ENCODE measurements at places on chromosomes 11 and 22.

- DNase-seq = peak; percentile 94
These were observed at the start of gene ZNF215 for GRCh38 chr11:6926208-6927029. TSS of gene ZNF215 (plus strand) at chr11:6926426. CDS start at chr11:6932273, 5,847 bp downstream.

DNA sequence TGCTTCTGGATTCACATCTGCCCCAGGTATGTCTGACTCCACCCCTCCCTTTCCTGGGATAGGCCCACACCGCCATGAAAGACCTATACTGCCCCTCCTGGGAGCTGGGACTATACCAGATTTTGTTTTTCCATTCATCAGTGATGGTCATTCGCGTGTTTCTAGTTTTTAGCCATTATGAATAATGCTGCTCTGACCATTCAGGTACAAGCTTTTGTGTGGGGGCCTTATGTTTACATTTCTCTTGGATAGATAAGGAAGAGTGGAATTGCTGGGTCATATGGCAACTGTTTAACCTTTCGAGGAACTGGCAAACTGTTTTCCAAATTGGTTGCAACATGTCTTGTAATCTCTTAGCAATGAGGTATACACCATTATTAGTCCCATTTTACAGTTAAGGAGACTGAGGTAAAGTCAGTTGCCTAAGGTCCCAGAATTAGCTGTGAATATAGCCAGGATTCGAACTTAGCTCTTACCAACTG is 1.2 kb upstream of the TBC1D10A start:
- peak; percentile 15 for DNase-seq

GRCh38 chr11:6357222-6357621 is 33.1 kb upstream of the SMPD1 start:
- no peak for DNase-seq

- DNase-seq = no peak
These were observed 47.5 kb upstream of the PRDM11 start for GRCh38 chr11:45098929-45099328.

DNA sequence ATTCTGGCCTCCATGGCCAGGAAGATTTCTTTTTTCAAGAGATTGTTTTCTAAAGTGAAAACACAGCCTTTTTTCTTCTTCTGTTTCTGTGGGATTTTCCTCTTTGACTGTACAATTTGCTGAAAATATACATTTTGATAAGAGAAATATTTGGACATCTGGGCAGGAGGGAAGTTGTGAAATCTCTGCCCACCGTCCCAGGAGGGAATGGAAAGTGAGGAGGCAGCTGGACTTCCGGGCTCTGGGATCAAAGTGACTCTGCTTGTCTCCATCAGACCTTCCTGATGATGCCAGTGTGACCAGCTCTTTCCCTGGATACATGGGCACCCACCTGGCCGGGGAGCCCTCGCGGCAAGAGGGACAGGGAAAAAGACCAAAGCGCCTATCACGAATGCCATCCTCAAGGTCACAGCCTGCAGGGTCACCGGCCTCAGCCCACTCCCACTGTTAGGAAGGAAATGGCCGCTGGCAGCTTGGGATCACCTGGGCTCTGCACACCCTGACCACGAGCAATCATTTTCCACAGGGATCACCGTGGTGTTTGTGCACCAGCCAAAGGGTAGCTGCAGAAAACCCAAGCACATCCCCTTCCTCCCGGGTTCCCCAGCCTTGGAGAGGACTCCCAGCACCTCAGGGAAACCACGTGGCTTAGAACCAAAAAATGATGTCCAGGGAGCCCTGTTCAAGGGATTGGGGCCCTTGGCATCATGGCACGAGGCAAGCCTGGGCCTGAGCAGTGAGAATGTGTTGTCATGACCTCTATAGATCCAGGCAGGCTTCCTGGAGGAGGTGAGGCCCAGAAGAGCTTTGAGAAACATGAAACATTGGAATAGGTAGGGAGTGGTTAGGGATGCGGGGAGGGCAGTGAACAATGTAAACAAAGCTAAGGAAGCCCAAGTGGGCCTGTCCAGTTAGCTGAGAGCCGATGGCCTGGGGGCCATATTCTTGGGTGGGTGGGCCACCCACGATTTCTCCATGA is 29.1 kb upstream of the CCND1 start:
- DNase-seq = no peak

DNA sequence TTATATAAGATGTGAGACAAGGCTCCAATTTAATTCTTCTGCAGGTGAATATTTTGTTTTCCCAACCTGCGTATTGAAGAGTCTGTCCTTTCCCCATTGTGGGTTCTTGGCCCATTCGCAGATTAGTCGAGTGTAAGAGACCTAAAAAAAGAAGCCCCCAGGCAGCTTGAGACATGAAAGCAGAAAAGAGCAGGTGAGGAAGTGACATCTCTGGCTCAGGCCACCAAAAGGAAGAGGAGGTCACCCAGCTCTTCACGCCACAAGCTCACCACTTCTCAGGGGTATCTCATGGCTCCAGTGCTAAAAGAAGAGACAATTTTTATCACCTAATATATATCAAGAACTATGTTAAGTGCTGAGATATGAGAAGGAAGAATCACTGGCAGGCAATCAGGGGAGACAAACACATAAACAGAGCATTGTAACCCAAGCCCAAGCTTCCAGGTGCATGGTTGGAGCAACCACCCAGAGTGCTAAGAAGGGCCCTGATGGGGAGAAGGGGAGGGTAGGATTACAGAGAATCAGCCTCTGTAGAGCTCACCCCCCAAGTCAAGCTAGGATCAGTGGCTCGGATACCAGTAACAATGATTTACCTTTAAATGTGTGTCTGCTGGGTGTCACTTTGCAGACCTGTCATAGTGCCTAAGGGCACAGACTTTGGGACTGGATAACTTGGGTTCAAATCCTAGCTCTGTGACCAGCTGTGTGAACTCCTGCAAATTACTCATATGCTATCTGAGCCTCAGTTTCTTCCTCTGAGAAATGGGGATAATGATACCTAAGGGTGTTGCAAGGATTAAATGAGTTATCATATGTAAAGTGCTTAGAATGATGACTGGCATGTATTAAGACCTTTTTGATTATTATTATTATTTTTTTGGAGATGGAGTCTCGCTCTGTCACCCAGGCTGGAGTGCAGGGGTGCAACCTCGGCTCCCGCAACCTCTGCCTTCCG is 39.2 kb downstream of the MCHR1 start:
- no peak for DNase-seq

DNA sequence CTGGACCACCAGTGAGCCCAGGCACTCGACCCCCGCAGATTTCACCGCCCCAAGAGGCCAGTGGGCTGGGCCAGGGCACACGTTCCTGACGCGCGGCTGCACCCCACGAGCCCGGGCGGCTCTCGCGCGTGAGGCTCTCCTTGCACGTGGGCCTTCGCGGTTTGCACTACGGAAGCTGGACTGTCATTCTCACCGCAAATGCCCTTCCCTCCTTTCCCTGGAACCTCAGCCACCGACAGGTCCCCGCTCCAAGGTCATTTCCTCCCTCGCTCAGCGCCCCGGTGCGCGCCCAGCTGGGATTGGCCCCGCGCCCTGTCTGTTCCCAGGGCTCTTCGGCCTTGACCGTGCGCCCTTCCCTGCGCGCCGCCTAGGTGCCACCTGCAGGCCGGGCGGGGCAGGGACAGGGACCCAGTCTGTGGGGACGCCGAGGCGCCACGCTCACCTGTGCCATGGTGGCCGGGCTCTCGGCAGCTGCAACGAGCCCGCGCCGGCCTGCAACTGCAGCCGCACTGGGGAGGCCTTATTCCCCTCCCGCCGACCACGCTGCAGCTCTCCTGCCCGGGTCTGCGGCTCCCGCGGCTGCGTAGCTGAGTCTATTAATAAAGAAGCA is 2.1 kb upstream of the CPT1A start:
- peak; percentile 70 for DNase-seq

- no peak for DNase-seq
These were observed 60.9 kb downstream of the ENTHD1 start for GRCh38 chr22:39832627-39833074.

- DNase-seq = peak; percentile 75
These were observed 9.9 kb upstream of the IGLL5 start for GRCh38 chr22:22877523-22878210.

- no peak for DNase-seq
These were observed 16.5 kb downstream of the MCAM start for GRCh38 chr11:119300198-119300964.

GRCh38 chr11:103929170-103929903 is 107.1 kb upstream of the DDI1 start:
- DNase-seq = peak; percentile 25

DNA sequence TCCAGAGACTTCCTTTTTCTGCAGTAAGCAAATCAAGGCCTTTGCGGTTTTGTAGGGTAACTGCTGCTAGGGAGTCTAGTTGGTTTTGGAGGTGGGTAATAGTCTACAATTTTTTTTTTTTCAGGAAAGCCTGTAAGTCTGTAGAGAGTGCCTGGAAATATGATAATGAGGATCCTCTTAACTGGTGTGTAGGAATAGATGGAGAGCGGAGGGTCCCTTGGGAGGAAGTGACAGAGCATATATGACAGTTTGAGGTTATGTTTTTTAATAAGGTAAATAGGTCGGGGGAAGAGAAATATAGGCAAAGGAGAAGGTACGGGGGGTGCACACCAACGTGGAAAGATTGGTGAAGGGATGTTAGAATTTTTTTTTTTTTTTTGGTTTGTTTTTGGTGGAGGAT is 25.9 kb downstream of the ZNF195 start:
- no peak for DNase-seq

DNA sequence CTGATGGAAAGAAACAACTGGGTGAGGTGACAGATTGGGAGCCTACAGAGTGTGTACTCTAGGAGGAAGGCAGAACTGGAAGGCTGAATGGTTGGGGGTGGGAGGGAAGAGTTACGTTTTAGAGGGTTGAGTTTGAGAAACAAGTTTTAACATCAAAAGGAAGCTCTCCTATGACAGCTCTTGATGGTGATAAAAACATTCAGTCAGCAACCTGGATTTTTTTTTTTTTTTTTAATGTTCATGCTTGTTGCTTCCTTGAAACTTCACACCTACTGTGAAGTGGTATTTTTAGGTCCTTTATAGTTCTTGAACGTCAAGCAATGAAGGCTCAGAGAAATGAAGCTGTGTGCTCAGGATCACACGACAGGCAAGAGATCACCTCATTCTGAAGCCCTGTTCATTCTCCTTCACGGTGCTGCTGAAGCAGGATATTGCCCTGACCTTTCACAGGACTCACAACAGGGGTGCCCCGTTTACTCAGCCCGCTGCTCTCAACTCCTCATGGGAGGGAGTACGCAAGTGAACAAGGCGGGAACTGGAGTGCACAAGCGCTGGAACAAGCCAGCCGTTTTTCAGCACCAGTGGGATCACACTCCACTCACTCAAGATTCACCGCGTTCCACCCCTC is 1.6 kb upstream of the TMEM109 start:
- no peak for DNase-seq

DNA sequence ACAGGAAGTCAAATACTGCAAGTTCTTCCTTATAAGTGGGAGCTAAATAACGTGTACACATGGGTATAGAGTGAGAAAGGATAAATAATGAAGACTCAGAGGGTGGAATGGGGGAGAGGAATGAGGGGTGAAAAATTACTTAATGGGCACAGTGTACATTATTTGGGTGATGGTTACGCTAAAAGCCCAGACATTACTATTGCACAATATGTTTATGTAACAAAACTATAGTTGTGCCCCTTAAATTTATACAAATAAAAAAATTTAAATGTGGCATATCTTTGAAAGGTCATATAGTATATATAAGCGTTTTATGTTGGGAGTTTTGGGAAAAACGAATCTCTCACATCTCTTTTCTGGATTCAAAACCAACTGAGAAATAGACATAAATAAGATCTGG is 96.1 kb downstream of the KIF18A start:
- DNase-seq = no peak

GRCh38 chr11:17933708-17934107 is 79.1 kb downstream of the SERGEF start:
- DNase-seq = no peak

GRCh38 chr11:19466314-19466713 is 225.6 kb upstream of the E2F8 start:
- no peak for DNase-seq

DNA sequence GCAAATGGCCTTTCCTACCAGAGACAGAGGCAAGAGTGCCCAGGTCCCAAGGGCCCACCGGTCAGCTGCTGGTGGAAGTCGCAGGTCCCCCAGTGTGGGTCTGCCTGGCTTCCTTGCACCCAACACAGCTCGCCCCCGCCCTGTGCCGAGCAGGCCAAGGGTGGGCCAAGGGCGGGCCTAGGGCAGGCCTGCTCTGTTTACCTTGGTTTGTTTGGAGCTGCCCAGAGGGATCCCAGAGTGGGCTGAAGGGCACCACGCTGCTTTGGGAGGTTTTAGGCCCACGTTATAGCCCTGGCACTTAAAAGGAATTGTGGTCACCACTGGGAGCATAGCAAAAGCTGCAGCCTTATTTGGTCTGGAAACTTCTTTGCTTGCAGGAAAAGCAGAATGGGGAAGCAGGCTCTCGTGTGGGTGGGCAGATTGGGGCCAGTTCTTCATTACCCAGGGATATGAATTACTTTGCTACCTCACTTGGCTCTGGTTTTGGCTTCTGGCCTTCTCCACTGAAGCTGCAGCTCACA is 38.0 kb downstream of the MRGPRD start:
- DNase-seq = no peak

GRCh38 chr22:48018346-48018745 is 1255.9 kb downstream of the TBC1D22A start:
- DNase-seq = no peak

DNA sequence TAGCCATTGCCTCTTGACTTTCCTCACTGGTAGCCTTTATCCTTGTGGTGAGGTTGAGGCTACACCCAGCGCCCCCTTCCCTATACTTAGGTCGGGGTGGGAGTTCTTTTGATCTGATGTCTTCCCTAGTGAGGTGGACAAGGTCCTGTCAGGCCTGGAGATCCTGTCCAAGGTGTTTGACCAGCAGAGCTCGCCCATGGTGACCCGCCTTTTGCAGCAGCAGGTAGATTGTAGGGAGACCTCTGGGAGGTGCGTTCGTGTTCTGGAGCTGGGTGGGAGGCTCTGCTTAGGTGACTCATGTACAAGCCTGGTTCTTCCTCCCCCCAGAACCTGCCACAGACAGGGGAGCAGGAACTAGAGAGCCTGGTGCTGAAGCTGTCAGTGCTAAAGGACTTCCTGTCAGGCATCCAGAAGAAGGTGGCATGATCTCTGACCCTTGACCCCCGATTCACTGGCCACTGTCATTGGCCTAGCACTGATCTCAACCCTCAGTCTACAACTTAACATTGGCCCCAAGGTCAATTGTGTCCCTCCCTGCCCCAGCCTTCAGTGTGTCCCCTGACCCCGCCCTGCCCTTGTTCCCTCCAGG is 4.9 kb downstream of the INPPL1 start:
- DNase-seq = no peak

Data from OCI-LY7 (cell line).